ENCODE measurements at places on chromosomes 1 and 21.
A peak's percentile ranks its signal among the peaks of the same experiment; 100 is the strongest.

GRCh38 chr1:64769482-64769881, 24.6 kb downstream of the RAVER2 start:
- DNase-seq, result no peak

DNA sequence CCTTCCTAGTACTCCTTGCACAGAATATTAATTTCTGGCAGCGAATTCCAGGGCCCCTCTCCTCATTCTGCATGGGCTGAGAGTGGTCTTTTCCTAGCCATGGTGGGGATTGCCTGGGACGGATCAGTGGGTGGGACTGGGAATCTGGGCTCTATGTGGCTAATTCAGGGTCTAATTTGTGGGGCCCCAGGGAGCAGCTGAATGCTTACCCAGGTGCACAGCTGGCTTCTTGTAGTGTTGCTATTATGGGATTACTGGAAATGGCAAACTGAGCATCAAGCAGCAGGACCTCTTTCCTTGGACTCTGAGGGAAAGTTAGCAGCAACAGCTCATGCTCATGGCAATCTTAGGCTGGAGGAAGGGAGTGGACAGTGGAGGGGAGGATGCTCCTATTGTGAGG, 187.1 kb upstream of the CACNA1E start:
- DNase-seq, result no peak

DNA sequence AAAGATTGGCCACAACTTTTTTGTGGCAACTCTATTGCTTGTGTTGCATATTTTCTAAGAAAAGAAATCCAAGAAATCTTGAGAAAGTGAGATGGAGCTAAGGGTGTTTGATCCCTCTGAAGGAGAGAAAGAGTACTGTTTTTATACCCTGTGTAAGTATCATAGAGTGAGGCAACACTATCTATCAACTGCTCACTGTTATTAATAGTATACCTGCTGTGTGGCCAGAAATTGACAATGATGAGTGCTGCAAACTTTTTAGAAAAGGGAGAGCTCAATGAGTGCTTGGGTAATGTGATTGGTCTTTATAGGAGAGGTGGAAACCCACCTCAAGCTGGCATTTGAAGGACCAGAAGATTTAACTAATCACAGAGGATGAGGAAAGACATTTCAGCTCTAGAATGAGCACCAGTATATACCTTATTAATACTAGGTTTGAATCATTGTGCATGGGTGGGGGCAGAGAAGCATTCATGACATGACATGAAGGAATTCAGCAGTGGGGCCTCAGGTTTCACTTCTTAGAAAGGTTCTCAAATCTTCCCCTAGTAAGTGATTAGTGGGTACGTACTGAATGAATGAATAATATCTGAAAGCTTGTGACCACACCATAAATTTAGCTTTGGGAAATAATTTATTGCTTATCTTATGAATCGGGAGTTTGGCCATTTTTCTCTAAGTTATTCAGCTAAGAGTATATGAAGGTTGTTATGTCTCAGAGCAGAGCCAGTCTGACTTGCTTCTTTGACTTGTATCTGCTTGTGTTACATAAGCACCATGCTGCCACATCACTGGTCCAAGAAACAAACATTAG, 169.2 kb upstream of the SGIP1 start:
- peak; percentile 33 for DNase-seq

DNA sequence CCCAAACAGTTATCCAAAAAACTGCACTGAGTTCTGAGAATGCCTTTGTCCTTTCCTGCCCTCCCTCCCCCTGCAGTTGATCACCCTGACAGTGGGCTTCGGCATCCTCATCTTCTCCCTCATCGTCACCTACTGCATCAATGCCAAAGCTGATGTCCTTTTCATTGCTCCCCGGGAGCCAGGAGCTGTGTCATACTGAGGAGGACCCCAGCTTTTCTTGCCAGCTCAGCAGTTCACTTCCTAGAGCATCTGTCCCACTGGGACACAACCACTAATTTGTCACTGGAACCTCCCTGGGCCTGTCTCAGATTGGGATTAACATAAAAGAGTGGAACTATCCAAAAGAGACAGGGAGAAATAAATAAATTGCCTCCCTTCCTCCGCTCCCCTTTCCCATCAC, 8.8 kb upstream of the NHLH1 start:
- no peak for DNase-seq

GRCh38 chr1:2224631-2225428, 3.3 kb upstream of the SKI start:
- DNase-seq, result no peak

DNA sequence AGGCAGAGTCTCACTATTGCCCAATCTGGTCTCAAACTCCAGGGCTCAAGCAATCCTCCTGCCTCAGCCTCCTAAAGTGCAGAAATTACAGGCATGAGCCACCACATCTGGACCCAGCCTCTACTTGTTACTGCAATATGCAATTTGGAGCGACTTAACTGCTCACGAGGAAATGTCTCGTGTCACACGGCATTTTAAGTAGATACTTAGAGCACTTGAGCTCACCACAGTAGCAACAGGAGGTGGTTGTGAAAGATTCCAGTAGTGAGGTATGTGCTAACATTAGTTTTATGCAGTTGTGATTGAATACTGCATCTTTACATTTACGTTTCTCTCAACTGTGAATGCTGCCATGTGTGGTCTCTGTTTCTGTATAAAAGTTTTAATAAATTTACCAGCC, 5.8 kb upstream of the NDUFV3 start:
- DNase-seq, result no peak

DNA sequence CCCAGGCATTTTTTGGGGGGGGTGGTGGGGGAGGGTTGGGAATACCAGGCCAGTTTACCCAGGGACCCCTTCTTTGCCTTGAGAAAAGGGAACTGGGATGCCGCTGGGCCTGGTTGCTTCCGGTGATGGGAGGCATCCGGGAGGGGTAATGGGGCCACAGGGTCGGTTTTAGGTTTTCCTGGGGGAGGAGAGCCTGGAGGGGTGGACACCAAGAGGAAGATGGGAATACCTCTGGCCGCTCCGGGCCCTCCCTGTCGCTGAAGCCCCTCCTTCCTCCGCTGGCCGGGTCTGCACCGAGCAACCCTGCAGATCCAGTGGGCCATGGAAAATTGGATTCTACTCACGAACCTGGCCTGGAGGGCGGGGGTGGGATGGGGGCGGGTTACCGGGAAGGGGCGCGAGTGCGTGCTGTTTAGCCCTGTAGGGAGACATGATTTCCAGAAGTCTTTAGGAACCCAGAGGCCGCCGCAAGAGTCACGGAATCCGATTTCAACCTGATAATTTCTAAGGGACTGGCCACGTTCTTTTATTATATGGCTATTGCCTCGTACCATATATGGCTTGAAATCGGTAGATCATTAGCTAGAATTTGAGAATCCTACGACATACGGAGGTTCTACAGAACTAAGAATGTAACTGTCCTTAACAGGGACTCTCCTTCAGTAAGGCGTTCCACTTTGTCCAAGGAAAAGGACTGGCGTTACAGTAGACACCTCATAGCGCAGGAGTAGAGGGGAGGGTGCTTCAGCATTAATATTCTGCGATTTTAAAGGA, 749 bp downstream of the AKIRIN1 start:
- peak; percentile 11 for DNase-seq

Measured in activated naive CD4-positive, alpha-beta T cell treated with anti-CD3 and anti-CD28 coated beads, Interleukin-2, amount 50 U/mL, for 16 hours (primary cell).